ENCODE measurements at places on chromosomes 2 and 18.

DNA sequence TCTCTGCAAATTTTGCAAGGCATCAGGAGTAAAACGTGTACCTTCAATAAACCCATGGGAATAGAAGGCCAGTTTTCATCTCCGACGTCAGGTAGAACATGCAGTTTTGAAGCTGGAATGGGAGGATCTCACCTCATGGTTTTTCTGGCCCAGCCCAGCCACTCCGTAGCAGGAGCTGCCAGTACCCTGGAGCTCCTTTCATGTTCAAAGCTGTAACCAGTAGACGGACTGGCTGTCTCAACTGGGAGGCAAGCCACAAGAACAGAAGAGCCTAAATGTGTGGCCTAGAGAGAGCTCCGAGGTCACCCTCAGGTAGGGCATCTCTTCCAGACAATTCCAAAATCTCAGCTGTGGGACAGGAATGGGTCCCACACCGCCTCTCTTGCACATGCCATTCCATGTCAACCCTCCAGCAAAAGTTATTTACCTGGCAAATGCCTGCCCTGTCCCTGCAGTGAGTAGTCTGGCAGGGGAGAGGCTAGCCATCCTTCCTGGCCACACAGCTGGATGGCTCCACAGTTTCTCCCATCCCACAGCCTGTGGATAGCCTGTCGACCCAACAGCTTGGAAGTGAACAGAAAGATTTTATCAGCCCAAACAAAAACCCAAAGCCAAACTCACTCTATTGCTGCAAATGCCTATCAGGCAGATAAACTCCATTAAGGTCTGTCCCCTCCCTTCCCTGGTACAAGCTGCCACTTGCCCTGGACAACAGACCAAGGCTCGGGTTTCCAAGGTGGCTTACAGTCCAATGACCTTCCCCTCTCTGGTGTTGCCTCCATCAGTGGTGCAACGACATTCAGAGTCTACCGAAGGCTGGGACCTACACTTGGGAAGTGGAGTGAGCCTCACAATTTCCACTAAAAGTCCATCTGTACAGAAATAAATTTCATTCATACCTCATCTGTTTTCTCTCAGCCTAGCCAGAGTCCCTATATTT, 27.8 kb downstream of the CRACDL start:
- DNase-seq: no peak

DNA sequence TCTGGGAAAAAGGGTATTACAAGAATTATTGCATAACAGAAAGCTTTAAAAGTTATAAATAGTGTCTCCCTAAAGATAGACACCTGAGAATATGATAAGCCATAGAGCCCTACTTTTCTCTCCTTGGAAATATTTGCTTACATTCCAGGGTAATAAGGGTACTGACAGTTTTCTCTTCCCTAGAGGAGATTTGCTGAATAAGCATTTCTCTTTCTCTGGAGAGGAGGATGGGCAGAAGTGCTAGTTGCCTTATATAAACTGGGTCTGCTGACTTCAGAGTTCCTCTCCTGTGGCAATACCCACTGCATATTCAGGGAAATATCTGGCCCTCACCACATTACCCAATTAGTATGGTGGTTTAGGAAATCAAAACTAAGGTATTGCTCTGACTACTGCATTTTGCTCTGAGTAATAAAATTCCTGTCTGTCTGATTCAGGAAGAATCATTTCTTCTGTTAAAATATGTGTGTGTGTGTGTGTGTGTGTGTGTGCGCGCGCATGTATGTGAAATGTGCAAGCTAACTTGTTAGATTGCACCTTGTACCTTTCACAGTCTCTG, 1391.3 kb downstream of the DSC3 start:
- DNase-seq: no peak

GRCh38 chr18:34787931-34788532, 77.9 kb downstream of the DTNA start:
- no peak for DNase-seq

- DNase-seq: no peak
Measured at GRCh38 chr2:177758591-177759371, 313.8 kb downstream of the PDE11A start.

DNA sequence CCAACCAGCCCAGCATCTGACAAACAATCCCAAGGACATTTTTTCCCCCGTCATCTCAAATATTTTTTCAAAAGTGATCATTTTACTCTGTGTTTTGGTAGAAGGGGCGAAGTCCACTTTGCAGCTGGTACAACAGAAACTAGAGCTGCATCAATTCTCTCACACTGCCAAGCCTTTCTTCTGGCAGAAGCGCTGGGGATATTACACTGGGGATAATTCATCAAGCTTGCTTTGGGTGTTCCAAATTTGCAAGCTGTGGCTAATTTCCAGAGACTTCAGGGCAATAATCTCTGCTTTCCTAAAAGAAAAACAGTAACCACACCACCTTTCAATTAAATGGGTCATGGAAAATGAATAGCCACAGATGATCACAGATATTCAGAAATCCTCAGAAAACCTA, 238.3 kb downstream of the SLC8A1 start:
- no peak for DNase-seq

DNA sequence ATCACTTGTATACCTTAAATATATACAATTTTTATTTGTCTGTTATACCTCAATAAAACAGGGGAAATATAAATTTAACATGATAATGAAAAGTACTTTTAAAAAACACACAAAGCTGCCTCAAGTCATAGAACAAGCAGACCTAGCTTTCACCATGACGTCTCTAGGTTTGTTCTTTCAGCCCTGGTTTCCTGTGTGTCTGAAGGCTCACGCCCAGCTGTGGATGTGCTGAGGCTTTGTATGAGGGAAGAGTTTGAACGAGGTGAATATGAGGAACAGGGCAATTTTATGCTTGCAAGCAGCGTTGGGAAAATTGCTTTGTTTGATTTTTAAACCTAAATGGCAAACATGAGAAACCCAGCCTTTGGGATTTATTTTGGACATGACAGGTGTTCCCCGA, 15.3 kb downstream of the SH3RF3 start:
- no peak for DNase-seq

GRCh38 chr2:144183727-144184126, 336.2 kb downstream of the ZEB2 start:
- DNase-seq: peak; percentile 31

DNA sequence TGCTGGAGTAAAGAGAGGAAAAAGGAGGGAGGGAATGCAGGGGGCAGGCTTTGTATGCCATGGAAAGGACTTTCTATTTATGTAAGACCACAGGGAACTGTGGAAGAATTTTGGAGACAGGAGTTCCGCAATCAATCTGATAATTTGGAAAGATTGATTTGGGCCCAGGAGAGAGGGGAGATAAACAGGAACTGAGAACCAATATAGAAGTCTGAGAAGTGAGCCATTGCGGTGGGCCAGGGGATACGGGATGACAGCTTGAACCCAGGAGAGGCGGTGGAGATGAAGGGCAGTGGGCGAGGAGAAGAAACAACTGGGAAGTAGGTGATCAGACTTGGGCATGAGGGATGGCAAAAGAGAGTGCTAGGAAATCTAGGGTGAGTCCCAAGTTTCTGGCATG, 23.7 kb downstream of the RASGRP3 start:
- DNase-seq: no peak

GRCh38 chr2:11656671-11657101, 13.3 kb downstream of the NTSR2 start:
- no peak for DNase-seq

DNA sequence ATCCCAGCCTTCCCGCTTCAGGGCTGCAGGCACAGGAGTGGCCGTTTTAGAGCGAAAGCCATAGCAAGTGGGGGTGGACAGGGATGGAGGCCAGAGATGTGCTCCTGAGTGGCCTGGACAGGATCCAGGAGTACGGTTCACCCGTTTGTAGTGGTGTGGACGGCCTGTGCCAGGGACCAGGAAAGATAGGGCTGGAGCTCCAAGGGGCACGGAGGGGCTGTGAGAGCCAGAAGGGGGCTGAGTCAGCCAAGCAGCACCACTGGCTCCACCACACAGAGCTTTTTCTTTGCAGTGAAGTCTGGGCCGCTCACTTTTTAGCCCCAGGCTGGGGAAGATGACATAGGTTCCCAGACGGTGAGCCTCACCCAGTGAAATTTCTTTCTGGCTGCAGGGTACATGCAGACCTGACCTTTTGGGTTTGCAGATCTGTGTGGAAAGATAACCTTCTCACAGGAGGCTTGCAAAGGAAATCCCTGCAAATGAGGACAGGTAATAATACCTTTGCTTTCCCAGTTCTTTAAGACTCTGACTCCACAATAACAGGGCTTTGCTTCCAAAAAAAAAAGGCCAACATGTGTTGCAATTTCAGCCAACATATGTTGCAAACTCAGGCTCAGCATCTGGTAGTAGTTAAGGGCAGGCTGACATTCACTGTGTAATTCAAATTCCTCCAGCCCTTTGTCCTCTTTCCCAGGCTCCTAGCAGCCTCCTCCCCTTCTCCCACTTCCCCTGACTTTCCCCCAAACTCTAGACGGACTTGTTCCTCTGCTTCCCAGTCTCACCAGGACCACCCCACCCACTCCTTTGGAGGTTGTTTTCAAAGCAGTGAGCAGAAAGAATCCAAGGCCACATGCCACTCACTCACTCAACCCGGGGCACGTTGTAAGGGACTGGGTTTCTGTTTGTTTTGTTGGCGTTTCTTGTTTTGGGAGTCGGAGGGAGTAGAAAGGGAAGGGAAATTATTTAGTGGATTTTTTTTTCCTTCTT, 20.3 kb upstream of the LAPTM4A start:
- DNase-seq: no peak
